Activated CD4-positive, alpha-beta T cell treated with anti-CD3 and anti-CD28 coated beads, Interleukin-2, amount 50 U/mL, for 4 hours (primary cell): ENCODE measurements at places on chromosomes 4 and X.

GRCh38 chr4:124017185-124017785, 620.7 kb downstream of the SPRY1 start:
- DNase-seq: no peak

- DNase-seq: no peak
Observed at GRCh38 chr4:6732441-6733357, 16.7 kb downstream of the BLOC1S4 start.

GRCh38 chr4:16142598-16143310, 58.9 kb upstream of the PROM1 start:
- no peak for DNase-seq

DNA sequence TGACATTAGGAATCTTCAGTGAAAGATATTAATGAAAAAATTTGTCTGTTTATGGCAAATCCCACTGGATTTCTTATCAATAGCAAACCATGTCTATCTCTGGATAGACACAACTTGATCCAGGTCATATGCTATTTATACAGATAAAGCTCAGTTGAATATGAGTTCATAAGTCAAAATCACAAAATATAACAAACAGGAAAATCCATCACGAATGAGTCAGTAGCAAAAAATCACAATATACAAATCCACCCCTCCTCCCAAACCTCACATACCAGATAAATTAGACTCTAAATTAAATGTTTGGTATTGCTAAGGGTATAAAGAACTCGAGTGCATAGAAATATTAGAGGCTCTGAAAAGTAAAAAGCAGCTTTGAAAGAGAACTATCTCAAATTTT, 420.5 kb downstream of the TLL1 start:
- no peak for DNase-seq

- DNase-seq: no peak
Observed at GRCh38 chr4:32462944-32463343, 1742.8 kb downstream of the PCDH7 start.

DNA sequence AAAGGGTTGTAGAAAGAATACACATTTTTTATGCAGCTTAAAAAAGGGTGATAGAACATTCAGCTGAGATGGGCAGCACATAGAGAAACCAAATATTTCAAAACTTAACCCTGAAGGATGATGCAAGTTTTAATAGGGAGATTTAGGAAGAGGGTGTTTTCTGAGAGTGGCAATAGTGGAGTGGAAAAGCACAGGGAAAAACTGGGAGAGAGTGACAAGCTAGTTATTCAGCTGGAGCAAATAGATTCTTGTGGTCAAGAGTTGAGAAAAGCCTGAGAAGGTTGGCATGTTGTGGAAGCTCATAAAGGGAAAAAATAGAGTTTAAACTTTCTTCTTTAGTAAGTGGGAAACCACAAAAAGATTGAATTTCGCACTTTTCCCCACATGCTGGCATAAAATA, 359.6 kb upstream of the PITX2 start:
- DNase-seq: no peak

- no peak for DNase-seq
Observed at GRCh38 chr4:105765690-105766407, 57.3 kb downstream of the GSTCD start.

DNA sequence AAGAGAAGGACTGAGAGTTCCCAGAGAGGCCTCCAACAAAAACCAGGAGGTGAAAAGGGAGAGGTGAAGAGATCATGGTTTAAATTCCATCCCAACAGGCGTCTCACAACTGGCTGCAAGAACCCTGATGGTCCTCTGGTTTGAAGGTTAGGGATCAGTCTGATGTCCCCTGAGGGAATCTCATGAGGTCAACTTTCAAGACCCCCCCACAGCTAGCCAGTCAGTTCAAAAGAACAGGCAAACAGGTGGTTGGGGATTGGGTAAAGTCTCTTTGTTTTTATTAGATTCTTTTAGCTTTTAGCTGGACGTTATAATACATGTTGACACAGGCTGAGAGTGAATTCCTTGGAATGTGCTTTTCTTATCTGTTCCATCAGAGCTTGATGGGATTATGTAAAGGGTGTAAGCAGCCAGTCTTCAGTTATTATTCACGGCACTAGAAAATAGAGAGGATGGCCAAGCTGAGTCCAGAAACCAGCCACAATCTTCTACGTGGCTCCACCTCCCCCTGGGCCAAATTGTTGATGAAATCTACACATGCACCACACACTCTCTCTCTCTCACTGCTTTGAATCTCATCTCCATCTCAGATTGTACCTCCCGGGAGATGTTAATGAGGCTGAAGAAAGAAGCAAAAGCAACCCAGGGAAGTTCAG, 20.8 kb downstream of the ENPP6 start:
- DNase-seq: no peak

GRCh38 chrX:9626379-9626778, 139.3 kb downstream of the GPR143 start:
- no peak for DNase-seq

GRCh38 chr4:11912886-11913285, 484.2 kb upstream of the HS3ST1 start:
- no peak for DNase-seq
